ENCODE measurements at places on chromosomes 12 and 14.

DNA sequence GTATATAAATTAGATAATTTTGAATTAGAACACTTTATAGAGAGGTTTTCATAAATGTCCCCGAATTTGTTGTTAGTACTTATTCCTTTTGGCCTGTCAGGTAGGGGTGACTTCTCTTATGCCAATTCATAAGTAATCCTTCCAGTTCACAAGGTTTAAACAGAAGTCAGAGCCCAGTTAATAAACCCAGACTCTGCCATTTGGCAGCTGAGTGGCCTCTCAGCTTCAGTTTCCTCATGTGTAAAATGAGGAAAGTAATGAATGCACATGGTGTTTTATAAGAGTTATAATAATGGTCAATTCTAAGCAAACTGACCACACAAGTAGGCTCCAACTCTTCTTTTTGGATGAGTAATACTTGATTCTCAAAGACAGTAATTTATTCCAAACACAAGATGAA lies 10.3 kb downstream of the MTERF2 start:
- no peak for DNase-seq

- no peak for DNase-seq
Observed at GRCh38 chr14:99870617-99871016, 77.4 kb downstream of the EML1 start.

DNA sequence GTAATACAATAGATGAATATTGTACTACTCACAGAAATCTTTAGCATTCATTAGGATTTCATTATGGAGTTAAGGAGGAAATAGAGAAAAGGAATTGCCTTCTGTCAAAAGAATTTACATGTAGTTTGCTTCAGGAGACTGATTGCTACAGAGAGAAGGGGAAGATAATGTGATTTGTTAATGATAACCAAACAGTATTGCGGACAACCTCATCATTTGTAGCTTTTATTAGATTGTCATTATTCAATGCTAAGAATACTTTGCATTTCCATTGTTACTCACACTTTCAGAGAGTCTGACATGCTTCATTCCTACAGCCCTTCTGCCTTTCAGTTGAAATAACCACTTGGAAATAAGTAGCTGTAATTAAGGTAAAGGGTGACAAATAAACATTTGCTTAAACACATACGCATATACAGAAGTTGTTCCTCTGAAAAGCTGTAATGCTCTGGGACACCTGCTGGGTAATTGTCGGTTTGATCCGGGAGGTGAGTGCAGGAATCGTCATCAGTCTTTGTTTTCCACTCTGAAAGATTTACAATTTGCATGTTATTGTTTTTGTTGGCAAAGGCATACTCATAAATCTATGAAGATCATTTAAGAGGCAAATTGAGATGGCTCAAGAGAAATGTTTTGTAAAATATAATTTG lies 600.2 kb downstream of the TRHDE start:
- DNase-seq = no peak

DNA sequence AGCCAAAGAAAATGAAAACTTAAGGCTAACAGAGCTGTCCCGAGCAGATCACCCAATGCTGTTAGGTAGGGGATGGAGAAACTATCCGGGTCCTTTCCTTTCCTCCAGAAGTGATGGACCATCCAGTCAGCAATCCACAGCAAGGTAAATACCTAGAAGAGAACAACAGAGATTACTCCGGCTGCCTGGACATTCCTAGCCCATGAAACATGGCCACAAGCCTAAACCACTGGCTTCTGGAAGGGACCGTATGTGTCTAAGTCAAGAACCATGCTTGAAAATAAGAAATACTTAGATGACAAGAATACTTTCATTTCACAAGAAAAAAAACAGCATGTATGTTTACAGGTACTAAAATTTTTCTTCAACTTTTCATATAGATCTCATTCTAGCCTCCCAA lies 152.9 kb downstream of the SLC41A2 start:
- no peak for DNase-seq
